NCI-H1694 (cell line): ENCODE measurements at places on chromosomes 5 and 9.
A peak's percentile ranks its signal among the peaks of the same experiment; 100 is the strongest.

DNA sequence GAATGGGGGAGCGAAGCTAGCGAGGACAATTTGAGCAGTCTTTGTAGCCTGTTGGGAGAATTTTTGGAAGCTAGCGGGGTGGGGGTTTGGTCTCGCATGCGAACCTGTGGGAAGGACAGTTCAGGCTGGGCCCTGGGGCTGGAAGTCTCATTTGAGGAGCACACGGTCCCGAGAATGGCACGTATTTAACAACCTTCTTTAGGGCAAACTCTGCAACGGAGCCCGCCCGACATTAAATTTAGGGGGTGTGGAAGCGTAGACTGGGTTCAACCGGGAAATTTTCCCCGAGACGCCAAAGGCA lies 35.2 kb upstream of the NFIB start:
- DNase-seq: no peak

DNA sequence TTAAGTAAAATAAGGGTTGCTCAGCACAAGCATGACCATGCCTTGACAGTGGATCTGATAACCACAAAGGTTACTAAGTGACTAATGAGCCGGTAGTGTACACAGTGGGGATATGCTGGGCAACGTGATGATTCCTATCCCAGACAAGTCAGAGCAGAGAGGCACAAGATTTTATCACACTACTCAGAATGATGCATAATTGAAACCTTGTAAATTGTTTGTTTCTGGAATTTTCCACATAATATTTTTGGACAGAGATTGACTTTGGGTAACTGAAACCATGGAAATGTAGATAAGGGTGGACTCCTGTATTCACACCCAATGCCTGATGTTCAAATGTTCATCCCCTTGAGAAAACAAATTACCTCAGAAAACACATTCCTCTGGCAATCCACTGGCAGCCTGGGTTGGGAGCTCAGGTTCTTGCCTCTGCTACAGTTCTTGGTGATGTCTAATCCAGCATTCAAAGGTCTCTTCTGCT lies 16.2 kb upstream of the ERAP1 start:
- no peak for DNase-seq

GRCh38 chr9:97487107-97487506 lies 14.4 kb upstream of the TMOD1 start:
- DNase-seq: no peak

- DNase-seq: no peak
Observed at GRCh38 chr5:43099640-43100039, 21.1 kb upstream of the ZNF131 start.

- DNase-seq: peak; percentile 16
Observed at GRCh38 chr9:106697390-106697749, 165.6 kb upstream of the ZNF462 start.

DNA sequence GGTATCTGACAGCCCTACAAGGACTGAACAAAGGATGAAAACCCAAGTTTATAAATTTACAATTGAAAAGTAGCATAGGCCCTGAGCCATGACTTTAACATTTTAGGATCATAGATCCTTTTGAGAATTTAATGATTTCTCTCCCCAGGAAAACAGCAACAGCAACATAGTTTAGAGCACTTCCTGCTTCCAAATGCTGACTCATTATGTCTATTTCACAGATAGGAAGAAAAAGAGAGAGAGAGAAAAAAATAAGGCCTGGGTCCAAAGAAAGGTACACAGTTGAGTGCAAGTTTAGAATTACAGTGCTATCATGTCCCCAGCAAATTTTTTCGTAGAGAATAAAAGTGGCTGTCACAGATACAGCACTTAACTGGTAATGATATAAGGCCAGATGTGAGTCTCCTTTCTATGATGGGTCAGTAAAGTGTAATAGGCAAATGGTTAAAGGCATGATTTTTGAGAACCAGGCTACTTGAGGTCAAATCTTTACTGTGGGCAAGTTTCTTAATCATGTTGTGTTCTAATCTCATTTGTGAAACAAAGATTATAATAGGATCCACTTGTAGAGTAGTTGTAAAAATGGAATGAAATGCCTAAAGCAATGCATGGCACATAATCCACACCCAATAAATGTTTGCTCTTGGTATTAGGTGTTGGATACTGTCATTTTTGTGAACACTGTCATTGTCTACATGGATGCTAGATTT lies 12.3 kb upstream of the PPP2R2B start:
- DNase-seq: no peak

DNA sequence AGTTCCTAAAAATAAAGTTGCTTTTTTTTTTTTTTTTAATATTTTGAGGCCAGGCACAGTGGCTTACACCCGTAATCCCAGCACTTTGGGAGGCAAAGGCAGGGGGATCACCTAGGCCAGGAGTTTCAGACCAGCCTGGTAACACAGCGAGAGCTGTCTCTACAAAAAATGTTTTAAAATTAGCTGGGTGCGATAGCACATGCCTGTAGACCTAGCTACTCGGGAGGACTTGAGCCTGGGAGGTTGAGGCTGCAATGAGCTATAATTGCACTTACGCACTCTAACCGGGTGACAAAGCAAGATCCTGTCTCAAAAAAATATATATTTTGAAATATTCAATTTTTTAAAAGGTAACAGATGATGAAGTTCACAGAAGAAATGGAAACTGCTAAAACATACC lies 22.9 kb downstream of the GOLPH3 start:
- no peak for DNase-seq

GRCh38 chr9:84140535-84141101 lies 160.0 kb downstream of the RMI1 start:
- DNase-seq: no peak

DNA sequence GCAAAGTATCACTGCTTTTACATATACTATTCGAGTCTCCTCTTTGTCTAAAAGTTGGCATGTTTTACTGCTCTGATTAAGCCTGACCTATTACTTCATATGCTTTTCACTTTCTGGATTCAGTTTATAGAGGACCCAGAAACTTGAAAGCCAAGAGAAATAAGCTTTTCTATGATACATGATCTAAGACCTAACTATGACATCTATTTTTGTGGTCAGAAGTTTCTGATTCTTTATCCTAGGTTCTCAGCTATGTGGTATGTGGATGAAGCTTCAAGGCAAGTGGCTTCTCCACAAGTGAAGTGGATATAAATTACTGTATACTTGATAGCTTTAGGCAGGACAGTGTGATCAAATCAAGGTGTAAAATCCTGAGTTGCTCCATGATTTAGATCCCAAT lies 6.3 kb downstream of the EDIL3 start:
- DNase-seq: no peak

- DNase-seq: no peak
Observed at GRCh38 chr9:130823435-130823834, 11.6 kb upstream of the ABL1 start.

GRCh38 chr9:91658513-91659105 lies 235.0 kb upstream of the NFIL3 start:
- no peak for DNase-seq

DNA sequence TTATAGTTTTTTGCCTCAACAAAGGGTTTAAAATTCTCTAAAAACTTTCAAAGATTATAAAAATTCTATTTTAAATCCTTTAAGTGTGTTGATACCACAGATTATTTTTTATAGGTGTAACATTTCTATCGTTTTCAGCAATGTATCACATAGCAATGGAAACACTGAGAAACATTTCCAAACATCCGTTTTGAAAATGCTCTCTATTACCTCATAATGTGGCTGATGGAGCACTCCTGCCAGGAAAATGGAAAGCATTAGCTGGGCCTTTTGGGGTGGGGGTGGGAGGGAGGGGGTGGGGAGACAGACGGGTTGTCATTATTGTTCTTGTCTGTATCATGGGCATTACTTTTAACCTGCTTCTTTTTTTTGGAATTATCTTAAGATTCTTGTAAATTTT lies 516.5 kb downstream of the ACTL7B start:
- DNase-seq: no peak

DNA sequence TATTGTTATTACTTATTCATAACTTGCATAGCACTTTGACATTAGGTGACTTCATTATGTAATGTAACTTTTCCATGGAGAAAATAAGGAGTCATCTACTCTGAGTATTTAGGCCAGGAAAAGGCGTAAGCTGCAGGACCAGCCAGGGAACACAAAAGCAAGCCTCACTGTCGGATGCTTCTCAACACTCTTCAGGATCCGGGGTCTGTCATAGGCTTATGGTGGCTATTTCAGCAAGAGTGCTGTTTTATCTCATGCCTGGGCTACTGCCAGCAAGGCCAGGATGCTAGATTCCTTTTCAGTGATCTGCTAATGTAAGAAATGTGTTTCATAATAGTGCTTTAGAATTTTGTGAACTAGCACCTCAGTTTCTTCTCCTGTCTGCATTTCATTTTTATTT lies 162.4 kb downstream of the CHSY3 start:
- DNase-seq: no peak
